ENCODE measurements at places on chromosomes 12 and 14.
A peak's percentile ranks its signal among the peaks of the same experiment; 100 is the strongest.

- no peak for DNase-seq
Observed at GRCh38 chr12:8860165-8860961, 37.9 kb downstream of the A2ML1 start.

- no peak for DNase-seq
Observed at GRCh38 chr12:89679631-89680030, 29.0 kb downstream of the ATP2B1 start.

DNA sequence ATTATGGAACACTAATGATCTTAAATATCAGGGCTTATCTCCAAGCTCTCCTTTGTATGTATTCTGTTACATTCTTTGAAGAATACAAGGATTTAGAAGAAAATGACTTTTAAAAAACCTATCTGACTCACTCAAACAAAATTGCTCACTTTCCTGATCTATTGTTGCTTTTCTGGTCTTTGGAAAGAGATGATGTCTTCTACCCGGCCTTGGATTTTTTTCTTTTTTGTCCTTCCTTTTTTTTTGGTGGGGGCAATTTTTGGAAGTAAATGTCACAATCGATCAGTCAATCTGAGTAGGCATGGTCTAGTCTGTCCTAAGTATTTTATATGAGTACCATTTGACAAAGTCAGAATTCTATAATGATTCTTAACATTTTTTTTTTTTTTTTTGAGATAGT, 10.5 kb upstream of the CALM1 start:
- no peak for DNase-seq

DNA sequence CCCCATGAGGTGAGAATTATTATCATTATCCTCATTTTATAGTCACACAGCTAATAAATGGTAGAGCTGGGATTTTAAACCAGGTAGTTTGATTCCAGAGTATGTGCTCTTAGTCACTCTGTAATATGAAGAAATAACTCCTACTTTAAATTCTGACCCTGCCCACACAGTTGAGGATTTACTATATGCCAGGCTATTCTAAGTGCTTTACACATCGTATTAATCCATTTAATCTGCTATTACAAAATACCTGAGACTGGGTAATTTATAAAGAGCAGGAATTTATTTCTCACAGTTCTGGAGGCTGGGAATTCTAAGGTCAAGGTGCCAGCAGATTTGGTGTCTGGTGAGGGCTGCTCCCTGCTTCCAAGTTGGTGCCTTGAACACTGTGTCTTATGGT, 19.6 kb upstream of the WIF1 start:
- DNase-seq, result no peak

GRCh38 chr12:53795927-53796326, 44.1 kb upstream of the CISTR start:
- no peak for DNase-seq

DNA sequence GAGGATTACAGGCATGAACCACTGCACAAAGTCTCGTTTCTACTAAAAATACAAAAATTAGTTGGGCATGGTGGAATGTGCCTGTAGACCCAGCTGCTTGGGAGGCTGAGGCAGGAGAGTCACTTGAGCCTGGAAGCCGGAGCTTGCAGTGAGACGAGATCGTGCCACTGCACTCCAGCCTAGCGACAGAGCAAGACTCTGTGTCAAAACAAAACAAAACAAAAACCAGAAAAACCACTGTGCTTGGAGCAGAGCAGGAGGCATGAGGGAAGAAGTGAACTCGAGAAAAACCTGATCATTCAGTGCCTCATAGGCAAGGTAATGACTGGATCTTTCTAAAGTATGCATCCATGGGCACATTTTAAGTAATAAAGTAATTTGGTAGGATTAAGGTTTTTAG, 487.8 kb downstream of the KCNH5 start:
- no peak for DNase-seq

DNA sequence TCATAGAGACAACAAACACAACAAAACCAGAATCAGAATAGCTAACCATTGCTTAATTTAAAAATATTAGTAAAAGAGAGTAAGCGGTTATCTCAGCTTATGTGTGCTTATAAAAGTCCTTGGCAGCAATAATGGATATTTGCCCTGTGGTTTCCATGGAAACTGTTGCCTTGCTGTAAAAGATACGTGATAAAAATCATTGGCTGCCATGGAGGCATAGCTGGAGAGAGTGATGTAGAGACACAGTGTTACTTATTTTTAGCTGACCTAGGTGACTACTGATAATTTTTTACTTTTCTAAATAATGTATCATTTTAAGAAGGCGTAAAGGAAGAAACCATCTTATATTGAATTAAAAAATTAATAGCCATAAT, 92.9 kb downstream of the ERC1 start:
- peak; percentile 64 for DNase-seq

DNA sequence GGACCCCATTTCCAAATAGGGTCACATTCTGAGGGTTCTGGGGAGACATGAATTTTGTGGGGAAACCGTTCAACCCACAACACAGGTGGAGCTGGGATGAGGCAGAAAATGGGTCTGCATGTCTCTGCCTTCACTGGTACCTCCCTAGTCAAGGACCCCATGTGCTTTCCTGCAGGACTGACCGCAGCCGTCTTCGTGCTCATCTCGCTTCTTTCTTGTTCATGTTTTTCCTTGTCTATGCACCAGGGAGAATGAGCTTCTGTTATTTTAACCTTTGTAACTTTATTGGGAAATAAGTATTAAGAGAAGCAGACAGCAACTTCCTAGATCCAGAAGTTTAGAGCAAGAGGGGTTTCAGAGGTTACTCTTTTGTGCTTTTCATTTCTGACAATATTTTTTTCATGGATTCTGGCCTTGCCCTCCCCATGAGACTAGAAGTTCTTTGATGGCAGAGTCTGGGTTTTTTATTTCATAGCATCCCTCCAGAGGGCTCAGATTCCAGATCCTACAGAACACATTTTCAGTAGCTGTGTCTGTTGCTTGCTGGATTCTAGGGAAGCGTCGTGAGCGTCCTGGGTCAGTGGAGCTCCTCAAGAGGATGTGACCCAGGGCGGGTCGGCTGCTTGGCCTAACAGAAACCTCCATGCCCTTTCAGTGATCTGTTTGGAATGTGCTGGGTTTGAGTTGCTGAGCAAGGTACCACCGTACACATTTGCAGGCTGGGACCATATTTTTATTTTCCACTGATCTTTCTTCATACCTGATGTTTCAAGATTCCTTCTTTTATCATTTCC, 104.2 kb downstream of the ADGRD1 start:
- DNase-seq, result no peak

GRCh38 chr14:94391281-94391975, 3.0 kb upstream of the SERPINA1 start:
- no peak for DNase-seq

DNA sequence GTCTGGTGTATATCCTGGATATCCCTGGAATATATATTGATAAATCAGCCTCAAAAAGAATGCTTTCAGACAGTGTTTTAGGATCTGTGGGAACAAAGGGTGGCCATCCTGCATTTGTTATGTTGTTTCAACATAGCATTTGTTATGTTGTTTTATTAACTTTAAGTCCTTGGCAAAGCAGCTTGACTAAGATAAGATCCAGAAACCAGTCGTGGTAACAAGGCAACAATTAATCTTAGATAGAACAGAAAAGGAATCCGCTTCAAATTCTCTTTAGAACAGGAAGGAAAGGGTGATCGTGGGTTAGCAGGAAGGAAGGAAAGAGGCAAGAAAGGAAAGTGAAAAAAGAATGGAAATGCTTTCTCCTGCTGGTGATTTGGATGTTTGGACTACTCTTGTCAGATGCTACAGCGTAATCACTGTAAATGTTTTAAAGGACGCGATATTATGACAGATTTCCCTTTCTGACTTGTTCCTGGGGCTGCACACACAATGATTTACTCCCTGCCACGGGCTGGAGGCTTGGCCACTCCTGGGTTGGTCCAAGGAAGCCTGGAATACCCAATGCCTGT, 443.3 kb downstream of the DPF3 start:
- DNase-seq, result no peak
